ENCODE measurements at places on chromosomes 11 and 22. TPM values are rescaled to one million over a fixed set of nuclear protein-coding genes. Genes with fewer than 3 reads are reported as not detected.

SREBF2 gene
- 106 TPM for total RNA-seq

MRGPRF gene
- 40.1 TPM for total RNA-seq

APOL1 gene
- 10.3 TPM for total RNA-seq

ADM2 gene
- total RNA-seq = 0.39 TPM

MUC5AC gene
- not detected for total RNA-seq

SCUBE2 gene
- 0.20 TPM for total RNA-seq

KCNE3 gene
- total RNA-seq = 0.37 TPM

FAM83F gene
- total RNA-seq = not detected

DLG2 gene
- 0.98 TPM for total RNA-seq

PIK3IP1 gene
- 12.9 TPM for total RNA-seq

PGR gene
- total RNA-seq = under 0.01 TPM

C11orf86 gene
- not detected for total RNA-seq

TUBGCP6 gene
- 28.5 TPM for total RNA-seq

All from subcutaneous preadipocyte (primary cell).